Suppressor macrophage (primary cell): ENCODE measurements at places on chromosomes 7 and 10.

DNA sequence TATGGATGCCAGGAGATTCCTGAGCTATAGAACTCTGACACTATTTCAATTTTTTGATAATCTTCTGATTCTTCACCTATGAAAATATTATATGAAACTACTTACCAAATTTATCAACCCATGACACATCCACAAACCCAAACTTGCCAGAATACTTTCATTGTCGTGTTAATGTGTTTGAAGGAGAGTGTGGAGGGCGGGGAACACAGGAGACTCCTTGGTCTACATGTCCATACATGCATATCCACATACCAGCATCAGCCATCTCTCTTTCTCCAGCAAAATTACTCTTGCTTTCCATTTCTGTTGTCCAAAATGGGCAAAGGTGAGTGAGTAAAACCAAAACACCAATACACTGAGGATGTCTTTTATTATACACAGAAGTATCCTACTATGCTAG is 23.5 kb upstream of the BPGM start:
- no peak for DNase-seq

DNA sequence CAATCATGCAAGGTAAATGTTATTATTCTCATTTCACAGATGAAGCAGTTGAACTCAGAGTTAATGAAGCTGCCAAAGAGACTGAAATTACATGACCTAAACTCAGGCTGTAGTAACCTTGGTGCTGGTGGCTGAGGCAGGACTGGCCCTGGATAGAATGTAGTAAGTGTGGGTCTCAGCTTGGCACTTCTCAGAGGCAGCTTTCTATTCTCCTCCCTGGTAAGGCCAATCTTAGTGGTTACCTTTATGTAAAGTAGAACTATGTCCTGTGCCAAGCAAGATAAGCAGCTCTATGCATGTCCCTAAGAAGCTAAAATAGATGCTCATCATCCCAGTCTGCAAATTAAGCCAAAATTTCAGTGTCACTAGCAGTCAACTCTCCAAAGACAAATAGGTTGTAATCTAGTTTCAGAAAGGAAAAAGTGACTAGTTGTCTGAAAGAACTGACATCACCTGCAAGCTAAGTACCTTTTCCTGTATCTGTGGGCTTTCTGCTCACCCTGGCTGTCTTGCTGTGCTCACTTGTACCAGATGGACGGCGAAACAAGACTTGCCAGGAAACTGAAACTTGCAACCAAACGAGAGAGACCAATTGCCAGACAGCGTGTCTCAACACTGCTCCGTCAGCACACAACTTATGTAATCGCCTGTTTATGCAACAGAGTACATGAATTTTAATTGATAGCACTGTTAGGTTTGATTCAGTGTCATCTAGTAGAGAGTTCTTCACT is 43.7 kb downstream of the CH25H start:
- DNase-seq, result peak; percentile 88

- peak; percentile 56 for DNase-seq
Observed at GRCh38 chr10:95242581-95243317, 48.1 kb downstream of the PDLIM1 start.

DNA sequence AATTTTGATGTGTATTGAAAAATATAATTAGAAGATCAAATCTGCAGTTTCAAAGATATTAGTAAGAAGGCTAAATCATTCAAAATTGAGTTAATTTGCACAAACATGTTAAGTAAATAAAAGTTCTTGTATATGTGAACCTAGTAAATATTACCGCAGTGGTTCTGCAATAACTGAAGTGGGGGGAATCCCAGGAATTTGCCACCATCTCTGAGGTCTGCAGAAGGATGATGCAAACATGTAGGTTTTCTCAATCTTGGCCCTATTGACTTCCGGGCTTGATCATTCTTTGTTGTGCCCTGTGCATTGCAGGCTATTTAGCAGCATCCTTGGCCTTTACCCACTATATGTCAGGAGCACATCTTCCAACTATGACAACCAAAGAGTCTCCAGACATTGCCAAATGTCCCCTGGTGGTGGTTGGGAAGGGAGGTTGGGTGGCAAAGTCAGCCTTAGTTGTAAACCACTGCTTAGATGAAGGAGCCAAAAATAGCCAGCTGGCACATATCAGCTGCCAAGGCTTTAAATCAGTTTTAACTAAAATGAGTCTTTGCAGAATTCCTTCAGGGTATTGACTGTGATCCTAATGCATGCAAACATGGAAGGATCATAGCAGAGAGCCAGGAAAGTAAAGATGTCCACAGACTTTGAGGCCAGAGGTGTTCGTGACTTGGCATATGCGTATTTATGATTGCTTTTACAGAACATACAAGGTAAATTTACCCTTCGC is 146.3 kb downstream of the TRIL start:
- DNase-seq, result peak; percentile 8

DNA sequence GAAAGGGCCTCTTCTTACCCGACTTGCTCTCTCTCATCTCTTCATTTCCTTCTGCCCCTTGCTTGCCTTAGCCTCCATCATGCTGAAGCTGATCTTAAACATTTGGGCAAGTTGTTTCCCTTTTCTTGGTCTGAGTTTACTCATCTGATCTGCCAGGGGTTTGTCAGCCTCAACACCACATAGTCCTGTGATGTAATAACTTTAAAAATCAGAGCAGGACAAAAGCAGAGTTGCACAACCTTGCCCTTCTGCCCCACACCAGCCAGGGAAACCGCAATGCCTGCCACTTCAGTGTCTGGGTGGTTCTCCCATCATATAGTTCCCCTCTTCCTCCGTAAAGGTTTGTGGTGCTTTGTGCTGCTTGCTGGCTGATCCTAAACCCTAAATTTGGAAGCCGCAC is 9.9 kb upstream of the LIPM start:
- peak; percentile 91 for DNase-seq

GRCh38 chr7:28316489-28316888 is 95.8 kb upstream of the CREB5 start:
- no peak for DNase-seq

DNA sequence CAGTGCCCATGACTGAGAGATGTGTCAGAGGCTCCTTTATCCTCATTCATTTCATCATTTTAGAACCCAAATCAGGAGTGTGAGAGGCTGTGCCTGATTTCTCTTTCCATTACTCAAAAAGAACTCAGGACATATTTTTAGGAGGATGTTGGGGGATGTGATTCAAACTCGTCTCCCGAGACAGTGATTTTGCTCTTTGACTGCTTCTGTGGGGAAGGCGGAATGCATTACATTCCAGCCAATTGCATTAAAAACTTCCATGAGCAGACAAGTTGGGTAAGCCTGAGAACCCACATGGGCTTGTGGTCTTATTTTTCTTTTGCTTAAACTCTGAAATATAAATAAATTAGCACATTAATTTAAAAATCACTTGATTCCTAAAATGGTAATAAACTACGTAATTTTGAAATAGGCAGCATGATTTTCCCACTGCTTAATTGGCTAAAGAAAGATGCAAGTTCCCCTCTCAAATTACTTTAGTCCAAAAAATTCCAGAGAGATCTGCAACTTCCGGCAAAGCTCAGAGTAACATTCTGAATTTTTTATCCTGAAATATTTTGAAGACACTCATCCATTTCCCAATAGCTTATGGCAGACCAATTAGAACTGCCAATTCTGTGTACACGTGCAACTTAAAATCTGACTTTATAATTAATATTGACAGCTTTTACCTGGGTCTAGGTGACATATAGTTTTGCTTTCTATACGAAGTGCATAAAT is 185.6 kb downstream of the C7orf25 start:
- DNase-seq, result no peak

GRCh38 chr10:43944381-43945093 is 295.9 kb upstream of the ZNF32 start:
- no peak for DNase-seq

GRCh38 chr7:16791905-16792698 is 12.7 kb downstream of the AGR2 start:
- no peak for DNase-seq

DNA sequence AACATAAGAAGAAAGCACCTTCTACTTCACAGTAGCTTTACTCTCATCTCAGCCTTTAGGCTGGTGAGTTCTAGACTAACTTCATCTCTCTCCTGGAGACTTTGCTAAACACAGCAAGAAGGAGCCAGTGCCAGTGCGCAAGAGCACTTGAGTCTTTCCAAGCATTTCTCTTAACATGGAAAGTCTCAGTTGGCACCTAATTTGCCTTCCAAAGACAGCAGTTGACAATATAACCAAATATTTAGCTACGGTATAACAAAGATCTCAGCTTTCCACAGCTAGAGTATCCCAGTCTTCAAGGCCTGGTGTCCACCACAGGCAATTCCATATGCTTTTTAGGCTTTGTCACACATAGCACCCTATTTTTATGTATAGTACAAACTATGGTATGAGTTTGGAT is 1204.9 kb downstream of the CNTNAP2 start:
- no peak for DNase-seq

DNA sequence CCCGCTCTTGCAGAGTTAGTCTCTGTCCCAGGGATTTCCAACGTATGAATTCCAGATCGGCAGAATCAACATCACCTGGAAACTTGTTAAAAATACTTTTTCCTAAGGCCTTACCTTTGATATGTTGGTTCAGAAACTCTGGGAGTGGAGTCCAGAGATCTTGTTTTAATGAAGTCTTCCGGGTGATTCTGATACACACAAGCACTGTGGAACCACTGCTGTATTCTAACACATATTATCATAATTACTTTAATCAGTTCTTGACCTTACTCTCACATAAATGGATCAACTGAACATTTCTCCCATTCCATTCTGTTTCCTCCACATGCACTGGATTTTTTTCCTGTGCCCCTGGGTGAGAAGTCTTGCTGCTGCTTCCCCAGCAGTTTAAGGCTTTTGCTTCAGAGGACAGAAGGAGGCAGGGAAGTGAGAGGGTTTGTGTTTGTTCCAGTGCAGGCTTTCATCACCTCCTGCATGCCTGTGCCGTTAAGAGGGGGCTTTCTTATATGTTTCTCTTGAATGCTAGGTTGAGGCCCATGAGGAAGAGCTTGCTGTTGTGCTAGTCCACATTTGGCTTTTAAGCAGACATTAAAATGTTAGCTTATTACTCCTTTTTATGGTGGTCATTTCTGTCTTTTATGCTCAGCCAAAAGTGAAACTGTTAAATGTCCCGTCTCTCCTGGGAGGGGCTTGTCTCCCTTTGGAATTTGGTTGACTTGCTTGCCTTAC is 32.4 kb downstream of the CCSER2 start:
- DNase-seq, result no peak

DNA sequence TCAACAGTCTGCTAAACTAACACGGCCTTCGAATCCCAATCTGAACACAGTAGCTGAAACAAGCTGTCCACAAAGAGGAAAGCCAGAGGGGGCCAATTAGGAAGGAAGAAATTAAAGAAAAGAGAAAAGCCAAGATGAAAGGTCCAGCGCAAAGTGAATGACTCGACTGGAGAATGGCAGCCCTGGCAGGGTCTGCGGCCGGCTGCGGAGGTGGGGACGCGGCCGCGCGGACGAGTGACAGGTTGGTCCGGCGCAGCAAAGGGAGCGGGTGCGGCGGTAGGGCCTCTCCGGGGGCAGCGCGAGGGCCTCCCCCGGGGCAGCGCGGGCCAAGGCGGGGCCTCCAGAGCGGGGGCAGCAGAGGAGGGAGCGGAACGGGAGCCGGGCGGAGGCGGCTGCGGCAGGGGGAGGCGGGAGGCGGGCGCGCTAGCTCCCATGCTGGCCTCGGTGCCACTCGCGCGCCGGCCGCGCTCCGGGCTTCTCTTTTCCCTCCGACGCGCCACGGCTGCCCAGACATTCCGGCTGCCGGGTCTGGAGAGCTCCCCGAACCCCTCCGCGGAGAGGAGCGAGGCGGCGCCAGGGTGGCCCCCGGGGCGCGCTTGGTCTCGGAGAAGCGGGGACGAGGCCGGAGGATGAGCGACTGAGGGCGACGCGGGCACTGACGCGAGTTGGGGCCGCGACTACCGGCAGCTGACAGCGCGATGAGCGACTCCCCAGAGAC is at the start of gene VWC2:
Gene VWC2 (plus strand): TSS at position 421 of the 718 bp plus-strand sequence. CDS start 1,798 bp downstream, outside the sequence.
- DNase-seq, result no peak

- no peak for DNase-seq
Observed at GRCh38 chr10:124604214-124605000, 139.8 kb downstream of the FAM53B start.

DNA sequence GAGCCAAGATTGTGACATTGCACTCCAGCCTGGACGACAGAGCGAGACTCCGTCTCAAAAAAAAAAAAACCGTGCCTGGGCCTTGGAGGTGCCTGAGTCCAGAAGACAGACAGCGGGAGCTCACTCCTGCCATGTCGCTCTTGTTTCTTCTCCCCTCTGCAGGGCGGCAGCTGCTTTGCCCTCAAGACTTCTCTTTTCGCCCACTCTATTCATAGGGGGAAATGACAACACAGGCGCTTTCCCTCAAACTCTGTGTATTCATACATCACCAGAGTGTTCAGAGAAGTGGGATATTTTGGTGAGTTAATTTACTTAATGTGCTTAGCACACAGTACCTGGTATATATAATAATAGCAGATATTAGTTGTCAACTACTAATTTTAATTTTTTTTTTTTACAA is 44.5 kb downstream of the FOXK1 start:
- peak; percentile 67 for DNase-seq
